ENCODE measurements at places on chromosomes 16 and 17.

GRCh38 chr17:17201907-17202306, 4.2 kb downstream of the PLD6 start:
- DNase-seq: no peak

- DNase-seq: no peak
Observed at GRCh38 chr16:27550582-27550920, 607 bp downstream of the KATNIP start.

DNA sequence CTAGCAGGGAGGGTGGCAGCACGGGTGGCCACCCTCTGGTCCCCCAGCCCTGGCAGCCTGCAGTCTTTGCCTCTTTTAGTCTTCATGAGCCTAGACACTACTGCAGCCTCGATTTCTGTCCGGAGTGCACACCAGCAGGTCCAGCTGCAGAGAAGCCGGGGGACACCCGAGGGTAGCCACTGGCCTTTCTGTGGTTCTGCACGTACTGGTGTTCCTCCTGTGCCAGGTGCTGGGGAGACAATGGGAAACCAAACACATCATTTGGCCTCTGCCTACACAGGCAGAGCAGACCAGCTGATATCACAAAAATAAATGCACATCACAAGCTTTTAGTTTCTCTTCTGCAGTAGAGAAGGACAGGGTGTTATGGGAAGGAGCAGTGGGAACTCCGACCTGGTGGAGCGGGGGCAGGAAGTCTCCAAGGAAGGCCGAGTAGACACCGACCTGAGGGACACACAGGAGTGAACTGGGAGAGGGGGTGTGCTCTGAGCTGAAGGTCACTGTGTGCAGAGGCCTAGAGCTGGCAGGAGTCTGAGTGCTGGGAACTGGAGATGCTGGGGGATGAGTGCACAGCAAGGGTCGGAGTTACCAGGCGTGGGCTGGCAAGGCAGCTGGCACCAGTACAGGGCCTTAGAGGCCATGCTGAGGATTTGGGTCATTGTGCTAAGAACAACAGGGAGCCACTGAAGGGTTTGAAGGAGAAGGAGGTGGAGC, 23.1 kb downstream of the GPT2 start:
- DNase-seq: no peak

DNA sequence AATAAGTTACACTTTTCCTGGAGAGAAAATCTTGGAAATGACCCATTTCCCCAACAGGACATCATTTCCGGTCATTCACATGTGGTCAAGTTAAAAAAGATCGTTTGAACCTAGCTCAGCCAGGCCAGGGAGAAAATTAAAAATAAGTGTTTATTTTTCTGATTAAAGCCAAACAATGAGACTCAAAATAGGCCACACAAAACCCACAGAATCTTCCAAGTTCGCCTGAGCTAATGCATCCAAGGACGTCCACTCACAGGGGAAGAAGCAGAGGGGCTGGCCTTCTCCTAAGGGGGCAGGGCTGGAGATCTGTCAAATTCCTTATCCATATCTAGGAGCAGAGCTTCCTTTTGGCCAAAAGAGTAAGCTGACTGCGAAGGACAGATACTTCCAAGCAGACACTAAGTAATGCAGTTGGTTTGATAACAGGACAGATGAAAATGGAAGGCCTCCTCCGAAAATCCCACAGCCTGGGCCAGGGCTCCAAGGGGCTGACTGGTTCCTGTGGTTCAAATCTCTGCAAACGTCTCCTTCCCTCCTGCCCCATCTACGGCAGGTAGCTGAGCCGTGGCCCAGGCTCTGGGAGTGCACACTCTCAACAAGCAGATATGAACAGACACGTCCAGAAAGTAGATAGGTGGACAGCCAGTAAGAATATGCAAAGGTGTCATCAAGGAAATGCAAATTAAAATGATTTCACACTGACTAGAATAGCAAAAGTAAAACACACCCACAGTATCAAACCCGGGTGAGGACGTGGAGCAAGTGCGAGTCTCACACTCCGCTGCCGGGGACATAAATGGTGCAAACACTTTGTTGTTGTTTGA, 98.5 kb downstream of the MRM3 start:
- DNase-seq: no peak

- DNase-seq: no peak
Observed at GRCh38 chr16:88382491-88383400, at the start of gene ZNF469. TSS of gene ZNF469 (plus strand) at chr16:88382959. CDS start at chr16:88427471, 44,512 bp downstream.

DNA sequence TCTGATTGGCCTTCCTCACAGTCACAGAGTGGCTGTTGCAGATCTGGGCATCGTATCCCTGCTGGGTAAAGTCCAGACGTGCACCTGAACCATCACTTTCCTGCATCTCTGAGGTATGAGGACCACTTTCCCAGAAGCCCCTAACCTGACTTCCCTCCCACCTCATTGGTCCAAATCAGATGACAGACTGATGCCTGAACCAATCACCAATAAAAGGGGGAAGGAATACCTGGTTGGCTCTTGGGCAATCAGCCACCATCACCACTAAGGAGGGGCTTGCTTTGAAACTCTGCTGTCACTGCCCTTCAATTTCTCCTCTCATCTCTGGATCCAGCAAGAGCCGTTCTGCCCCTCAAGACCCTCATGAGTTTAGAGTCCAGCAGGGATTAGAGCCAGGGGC, 13.6 kb upstream of the WFDC1 start:
- DNase-seq: no peak

GRCh38 chr17:64262198-64262999, 661 bp downstream of the TEX2 start:
- peak; percentile 72 for DNase-seq

DNA sequence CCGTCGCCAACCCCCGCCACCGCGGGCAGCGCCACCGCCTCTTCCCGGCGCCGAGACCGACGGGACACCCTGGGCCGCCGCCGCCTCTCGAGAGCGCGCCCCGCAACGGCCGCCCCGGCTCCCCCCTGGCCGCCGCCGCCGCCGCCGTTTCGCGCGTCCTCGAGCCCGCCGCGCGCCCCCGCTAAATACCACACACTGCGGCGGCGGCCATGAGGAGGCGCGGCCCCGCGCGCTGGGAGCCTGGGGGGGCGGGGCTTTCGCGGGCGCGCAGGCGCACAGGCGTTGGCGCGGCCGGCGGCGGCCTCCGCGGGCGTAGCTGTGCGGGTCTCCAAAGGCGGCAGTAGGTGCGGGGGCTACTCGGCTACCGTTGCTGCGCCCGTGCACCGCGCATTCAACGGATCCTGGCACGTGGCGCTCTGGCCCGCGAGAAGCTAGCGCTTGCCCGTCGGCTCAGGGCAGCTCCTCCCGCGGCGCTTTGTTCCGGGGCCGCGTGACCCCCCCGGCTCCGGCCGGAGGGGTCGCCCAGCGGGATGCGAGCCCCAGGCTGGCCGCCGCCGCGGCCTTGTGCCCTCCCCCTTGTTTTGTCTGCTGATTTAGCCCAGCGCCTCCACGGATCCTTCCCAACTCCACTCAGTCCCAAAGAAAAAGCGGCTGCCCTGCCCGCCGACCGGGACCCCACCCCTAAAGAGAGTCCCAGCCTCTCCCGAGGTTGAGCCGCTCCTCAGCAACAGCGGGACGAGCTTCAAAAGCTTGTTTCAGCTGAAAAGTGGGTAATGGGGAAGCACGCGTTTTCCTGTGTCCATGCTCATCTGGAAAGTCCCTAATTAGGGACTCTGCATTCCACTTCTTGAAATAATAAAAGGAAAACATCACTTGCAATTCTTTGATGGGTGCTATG, at the start of gene SIAH1:
TSS of gene SIAH1 (minus strand) at position 161 of the 898 bp plus-strand sequence. CDS start 22,985 bp downstream, outside the sequence.
- peak; percentile 88 for DNase-seq

GRCh38 chr17:29018788-29019474, 13.1 kb upstream of the SEZ6 start:
- DNase-seq: no peak

DNA sequence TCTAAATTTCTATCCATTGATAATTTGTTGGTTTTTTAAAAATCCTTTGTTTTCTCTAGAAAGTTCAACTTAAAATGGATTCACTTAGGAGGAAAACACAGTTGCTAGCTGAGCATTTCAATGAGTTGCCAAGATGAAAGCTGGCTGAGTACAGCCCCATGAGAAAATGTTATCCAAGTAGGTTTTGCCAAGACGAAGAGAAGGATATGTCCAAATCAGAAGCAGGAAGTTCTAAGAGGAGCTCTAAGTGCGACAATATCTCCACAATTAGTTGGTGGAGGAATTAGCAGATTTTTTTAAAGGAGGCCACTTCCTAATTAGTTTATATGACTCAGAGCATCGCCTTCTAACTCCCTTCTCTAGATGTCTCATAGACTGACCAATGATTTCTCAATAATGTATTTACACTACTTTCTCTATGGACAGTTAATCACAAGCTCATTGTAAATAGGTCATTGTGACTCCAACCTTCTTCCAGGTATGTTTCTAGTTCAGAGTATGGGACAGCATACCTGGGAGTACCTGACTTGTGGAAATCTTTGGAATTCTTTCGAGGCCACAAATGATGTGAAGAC, 873.3 kb upstream of the SOX9 start:
- no peak for DNase-seq

- no peak for DNase-seq
Observed at GRCh38 chr17:69672924-69673323, 258.4 kb downstream of the MAP2K6 start.

DNA sequence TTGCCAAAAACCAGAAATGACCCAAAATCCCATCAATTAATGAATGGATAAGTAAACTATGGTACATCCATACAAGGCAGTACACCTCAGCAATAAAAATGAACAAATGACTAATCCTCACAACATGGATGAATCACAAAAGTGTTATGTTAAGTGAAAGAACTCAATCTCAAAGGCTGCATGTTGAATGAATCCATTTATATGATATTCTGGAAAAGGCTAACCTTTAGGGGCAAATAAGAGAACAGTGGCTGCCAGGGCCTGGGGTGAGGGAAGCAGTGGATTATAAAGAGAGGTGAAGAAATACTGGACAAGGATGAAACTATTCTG, 46.1 kb upstream of the MSI2 start:
- no peak for DNase-seq

Measured in activated naive CD4-positive, alpha-beta T cell treated with Interleukin-2 at 50 U/mL for 16 hours (primary cell).